ENCODE measurements at places on chromosomes 3 and 15.
A peak's percentile ranks its signal among the peaks of the same experiment; 100 is the strongest.

GRCh38 chr3:59052803-59053411, 3.1 kb upstream of the CFAP20DC start:
- H3K4me1 ChIP-seq = peaks cover 3% of the 10 kb centered on the region
- H3K4me3 ChIP-seq = no peak overlapping the region
- H3K36me3 ChIP-seq = no peaks in the 10 kb centered on the region

DNA sequence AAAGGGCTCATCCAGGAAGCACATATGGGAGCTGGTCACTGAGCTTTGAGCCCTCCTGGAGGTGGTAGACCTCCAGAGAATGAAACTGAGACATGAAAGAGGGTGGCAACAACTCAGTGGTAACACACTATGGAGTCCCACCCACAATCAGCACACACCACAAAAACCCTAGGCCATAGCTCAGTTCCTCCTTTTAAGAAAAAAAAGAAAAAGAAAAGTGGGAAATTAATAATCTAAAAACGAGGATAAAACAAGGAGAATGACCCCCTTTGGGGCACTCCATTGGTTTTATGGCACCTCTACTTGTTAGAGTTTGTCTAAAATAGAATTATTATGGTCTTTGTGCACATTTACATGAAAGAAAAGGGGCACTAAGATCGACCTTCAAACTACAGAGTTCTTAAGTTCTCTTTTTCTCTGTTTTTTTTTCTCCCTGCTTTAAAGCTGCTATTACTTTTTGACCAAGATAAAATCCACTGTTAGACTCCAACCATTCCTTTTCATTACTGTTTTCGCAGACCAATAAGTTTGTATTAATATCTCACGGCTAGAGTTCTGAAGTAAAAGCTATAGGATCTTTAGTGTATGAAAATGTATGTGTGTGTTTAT, 40.2 kb upstream of the ZBTB20 start:
- no peak overlapping the region for H3K4me3 ChIP-seq
- no peak overlapping the region for H3K27ac ChIP-seq
- no peaks in the 10 kb centered on the region for H3K4me1 ChIP-seq
- no peaks in the 10 kb centered on the region for H3K36me3 ChIP-seq

DNA sequence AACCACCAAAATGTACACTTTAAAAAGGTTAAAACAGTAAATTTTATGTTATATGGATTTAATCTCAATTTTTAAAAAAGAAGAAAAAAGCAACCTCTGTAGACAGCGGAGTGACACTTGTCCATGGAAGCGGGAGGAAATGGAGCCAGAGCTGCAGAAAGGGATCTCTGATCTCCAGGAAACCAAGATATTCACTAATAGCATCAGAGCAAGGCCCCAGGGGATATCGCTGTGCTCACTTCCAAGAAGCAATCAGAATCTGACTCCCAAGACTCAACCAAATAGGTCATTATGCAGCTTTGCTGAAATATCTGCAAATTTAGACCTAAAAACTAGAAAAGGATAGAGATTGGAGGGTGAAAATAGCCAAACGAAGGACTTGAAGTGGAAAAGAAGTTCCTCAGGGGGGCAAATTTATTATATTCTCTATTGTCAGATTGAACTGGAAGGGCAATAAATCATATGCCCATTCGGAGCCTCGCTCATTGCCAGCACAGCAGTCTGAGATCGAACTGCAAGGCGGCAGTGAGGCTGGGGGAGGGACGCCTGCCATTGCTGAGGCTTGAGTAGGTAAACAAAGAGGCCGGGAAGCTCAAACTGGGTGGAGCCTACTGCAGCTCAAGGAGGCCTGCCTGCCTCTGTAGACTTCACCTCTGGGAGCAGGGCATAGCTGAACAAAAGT, 62.0 kb upstream of the ATP2C1 start:
- no peak overlapping the region for H3K27ac ChIP-seq
- no peaks in the 10 kb centered on the region for H3K36me3 ChIP-seq
- no peak overlapping the region for H3K4me3 ChIP-seq
- peaks cover 6% of the 10 kb centered on the region for H3K27me3 ChIP-seq

GRCh38 chr15:81160312-81161159, 26.5 kb downstream of the CFAP161 start:
- DNase-seq = no peak

- DNase-seq = no peak
- no peaks in the 10 kb centered on the region for H3K4me1 ChIP-seq
- H3K36me3 ChIP-seq = no peaks in the 10 kb centered on the region
- H3K4me3 ChIP-seq = no peak overlapping the region
These were observed 309.1 kb upstream of the ICE2 start for GRCh38 chr15:60787837-60788691.

- H3K4me3 ChIP-seq = no peak overlapping the region
- peaks cover 8% of the 10 kb centered on the region for H3K36me3 ChIP-seq
- no peak overlapping the region for H3K27ac ChIP-seq
- no peaks in the 10 kb centered on the region for H3K27me3 ChIP-seq
- DNase-seq = no peak
- peaks cover 20% of the 10 kb centered on the region for H3K4me1 ChIP-seq
These were observed 19.5 kb downstream of the XXYLT1 start for GRCh38 chr3:195251336-195252065.

GRCh38 chr3:118089563-118089962, 945.1 kb downstream of the IGSF11 start:
- no peaks in the 10 kb centered on the region for H3K27me3 ChIP-seq

GRCh38 chr3:170840291-170840859, 29.6 kb downstream of the RPL22L1 start:
- H3K4me1 ChIP-seq = peaks cover under 1% of the 10 kb centered on the region
- no peak overlapping the region for H3K4me3 ChIP-seq
- H3K27me3 ChIP-seq = no peaks in the 10 kb centered on the region
- DNase-seq = no peak
- no peak overlapping the region for H3K27ac ChIP-seq
- H3K36me3 ChIP-seq = no peaks in the 10 kb centered on the region

DNA sequence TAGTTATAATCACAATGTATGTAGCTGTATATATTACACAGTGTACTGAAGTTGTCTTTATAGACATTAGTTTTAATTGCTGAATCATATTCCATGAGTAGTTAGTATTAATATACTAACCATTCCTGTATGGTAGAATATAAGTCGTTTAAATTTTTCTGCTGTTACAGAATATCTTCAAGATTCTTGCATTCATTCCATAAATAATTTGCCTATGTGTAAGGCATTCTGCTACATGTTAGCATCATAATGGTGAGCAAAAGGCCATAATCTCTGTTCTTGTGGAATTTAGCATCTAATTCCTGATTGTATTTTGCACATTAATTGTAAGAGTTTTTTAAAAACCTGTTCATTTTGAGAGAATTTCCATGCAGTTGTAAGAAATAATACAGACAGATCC, 14.1 kb downstream of the GYG1 start:
- no peak for DNase-seq
- peaks cover 76% of the 10 kb centered on the region for H3K36me3 ChIP-seq
- H3K27me3 ChIP-seq = no peaks in the 10 kb centered on the region
- peak overlapping the region; percentile 33 for H3K27ac ChIP-seq
- H3K4me3 ChIP-seq = no peak overlapping the region
- H3K4me1 ChIP-seq = peaks cover 11% of the 10 kb centered on the region

DNA sequence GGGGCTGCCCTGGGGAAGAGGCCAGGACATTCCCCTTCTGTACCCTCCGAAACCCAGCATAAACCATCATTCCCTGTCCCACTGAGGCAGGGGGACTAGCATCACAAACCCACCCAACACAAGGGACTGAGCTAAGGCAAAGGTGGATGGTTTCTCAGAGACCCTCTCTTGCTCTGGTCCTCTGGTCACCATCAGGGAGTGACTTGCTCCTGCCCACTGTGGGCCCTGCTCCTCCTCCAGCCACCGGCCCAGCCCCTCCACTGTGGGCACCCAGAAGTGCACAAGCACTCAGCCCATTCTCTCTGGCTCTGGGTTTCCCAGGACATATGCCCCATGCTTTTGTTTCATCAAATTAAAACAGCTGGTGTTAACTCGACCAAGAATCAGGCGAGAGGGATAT, 44.9 kb downstream of the PTH1R start:
- H3K4me3 ChIP-seq = no peak overlapping the region
- H3K27ac ChIP-seq = no peak overlapping the region
- peaks cover 12% of the 10 kb centered on the region for H3K4me1 ChIP-seq
- DNase-seq = no peak
- no peaks in the 10 kb centered on the region for H3K27me3 ChIP-seq

GRCh38 chr3:87836026-87836425, 222.8 kb downstream of the CGGBP1 start:
- H3K4me3 ChIP-seq = no peak overlapping the region
- no peaks in the 10 kb centered on the region for H3K36me3 ChIP-seq
- no peaks in the 10 kb centered on the region for H3K4me1 ChIP-seq
- no peak for DNase-seq
- no peak overlapping the region for H3K27ac ChIP-seq

DNA sequence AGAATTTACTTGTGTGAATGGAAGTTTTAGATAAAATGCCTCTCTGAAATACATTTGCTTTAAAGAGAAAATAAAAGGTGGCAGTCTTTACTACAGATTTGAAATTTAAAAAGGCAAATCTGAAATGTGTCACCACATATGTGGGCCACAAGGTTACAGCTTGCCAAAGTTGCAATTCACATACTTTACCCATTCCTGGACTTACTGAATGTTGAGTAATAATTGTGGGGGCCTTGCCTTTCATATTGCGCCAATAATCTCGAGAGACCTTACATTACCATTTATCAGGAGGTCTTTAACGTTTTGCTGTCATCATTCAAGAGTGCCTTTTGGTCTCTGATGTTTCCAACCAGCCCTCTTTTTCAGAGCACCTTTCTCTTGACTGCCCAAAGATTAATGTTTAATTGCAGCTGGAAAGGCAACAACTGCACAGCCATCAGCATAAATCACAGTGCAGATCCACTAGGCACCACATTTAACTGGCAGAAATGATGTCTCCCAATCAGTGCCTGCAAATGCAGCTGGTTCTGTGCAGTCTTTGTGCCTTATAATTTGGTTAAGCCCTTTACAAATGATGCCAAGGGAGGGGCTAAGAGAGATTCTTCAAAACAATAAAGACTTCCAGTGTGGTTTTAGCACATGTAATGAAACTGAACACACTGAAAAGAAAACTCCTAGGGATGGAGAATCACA, 206.8 kb downstream of the MAGI1 start:
- H3K27me3 ChIP-seq = no peaks in the 10 kb centered on the region
- DNase-seq = no peak
- H3K4me1 ChIP-seq = peaks cover 2% of the 10 kb centered on the region
- H3K27ac ChIP-seq = no peak overlapping the region
- H3K36me3 ChIP-seq = no peaks in the 10 kb centered on the region
- no peak overlapping the region for H3K4me3 ChIP-seq

DNA sequence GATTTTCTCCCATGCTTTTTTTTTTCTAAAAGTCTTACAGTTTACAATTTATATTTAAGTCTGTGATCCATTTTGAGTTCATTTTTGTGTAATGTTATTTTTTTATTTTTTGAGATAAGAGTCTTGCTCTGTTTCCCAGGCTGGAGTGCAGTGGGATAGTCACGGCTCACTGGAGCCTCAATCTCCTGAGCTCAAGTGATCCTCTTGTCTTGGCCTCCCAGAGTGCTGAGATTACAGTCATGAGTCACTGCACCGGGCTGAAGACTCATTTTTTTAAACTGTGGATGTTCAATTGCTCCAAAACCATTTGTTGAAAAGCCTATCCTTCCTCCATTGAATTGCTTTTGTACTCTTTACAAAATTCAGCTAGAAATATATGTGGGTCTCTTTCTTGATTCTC, 19.5 kb downstream of the LNP1 start:
- no peaks in the 10 kb centered on the region for H3K27me3 ChIP-seq
- no peak overlapping the region for H3K4me3 ChIP-seq
- no peaks in the 10 kb centered on the region for H3K4me1 ChIP-seq
- H3K27ac ChIP-seq = no peak overlapping the region
- no peak for DNase-seq

- H3K27ac ChIP-seq = no peak overlapping the region
- DNase-seq = peak; percentile 29
- H3K27me3 ChIP-seq = peaks cover 35% of the 10 kb centered on the region
- no peaks in the 10 kb centered on the region for H3K36me3 ChIP-seq
These were observed 93.2 kb downstream of the DGKG start for GRCh38 chr3:186268616-186269448.

DNA sequence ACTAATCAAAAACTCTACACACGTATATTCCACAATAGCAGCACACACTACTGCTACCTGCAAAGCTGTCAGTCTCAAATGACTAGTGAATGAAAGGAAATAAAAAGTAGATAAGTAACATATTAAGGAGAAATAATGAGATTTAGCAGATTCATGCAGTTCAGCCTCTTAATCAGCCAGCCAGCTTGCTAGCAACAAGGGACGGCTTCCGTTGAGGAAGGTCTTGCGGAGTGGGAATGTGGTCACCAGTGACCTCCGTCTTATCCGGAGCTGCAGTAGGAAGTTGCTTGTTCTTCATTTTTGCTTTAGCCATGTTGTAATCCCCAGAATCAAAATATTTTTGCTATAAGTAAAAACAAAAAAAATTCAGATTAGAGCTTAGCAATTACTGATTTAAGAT, 17.1 kb downstream of the ARPP19 start:
- peaks cover 92% of the 10 kb centered on the region for H3K36me3 ChIP-seq
- no peak overlapping the region for H3K27ac ChIP-seq
- no peaks in the 10 kb centered on the region for H3K27me3 ChIP-seq
- no peak for DNase-seq
- H3K4me1 ChIP-seq = peaks cover 2% of the 10 kb centered on the region
- H3K4me3 ChIP-seq = no peak overlapping the region

- no peaks in the 10 kb centered on the region for H3K27me3 ChIP-seq
- no peak for DNase-seq
- H3K4me1 ChIP-seq = no peaks in the 10 kb centered on the region
- H3K36me3 ChIP-seq = no peaks in the 10 kb centered on the region
- H3K27ac ChIP-seq = no peak overlapping the region
These were observed 88.2 kb downstream of the PTPRG start for GRCh38 chr3:61649381-61650170.

DNA sequence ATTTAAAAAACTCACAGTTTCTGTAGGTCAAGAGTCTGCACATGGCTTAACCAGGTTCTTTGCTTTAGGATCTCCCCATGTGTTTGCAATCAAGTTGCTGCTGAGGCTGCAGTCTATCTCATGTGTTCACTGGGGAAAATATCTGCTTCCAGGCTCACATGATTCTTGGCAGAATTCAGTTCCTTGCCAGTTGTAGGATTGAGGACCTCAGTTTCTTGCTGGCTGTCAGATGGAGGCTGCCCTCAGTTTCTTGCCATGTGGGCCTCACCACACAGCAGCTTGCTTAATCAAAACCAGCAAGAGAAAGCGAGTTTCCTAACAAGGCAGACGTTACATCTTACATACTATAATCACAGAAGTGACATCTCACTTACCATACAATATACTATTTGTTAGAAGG, 10.0 kb upstream of the TBC1D5 start:
- no peaks in the 10 kb centered on the region for H3K27me3 ChIP-seq
- H3K4me3 ChIP-seq = no peak overlapping the region
- H3K4me1 ChIP-seq = peaks cover 2% of the 10 kb centered on the region
- no peak overlapping the region for H3K27ac ChIP-seq

DNA sequence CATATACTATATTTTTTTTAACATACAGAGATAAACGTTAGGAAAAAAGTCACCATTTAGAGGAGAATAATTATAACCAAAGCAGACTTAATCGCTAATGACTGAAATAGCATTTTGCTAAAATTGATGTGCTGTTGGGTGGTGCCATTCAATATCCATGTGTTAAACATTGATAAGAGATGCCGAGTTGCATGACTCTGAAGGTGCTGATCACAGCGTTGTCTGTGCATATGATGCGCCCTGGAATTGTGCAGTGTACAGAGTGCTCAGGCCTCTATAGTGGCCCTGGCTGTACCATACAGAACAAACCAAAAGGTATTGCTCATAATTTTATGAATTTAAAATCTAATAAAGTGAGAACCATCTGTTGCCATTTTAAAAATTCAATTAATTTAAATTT, 168.3 kb downstream of the MEIS2 start:
- H3K4me3 ChIP-seq = no peak overlapping the region
- no peak for DNase-seq
- no peak overlapping the region for H3K27ac ChIP-seq
- no peaks in the 10 kb centered on the region for H3K27me3 ChIP-seq
- H3K36me3 ChIP-seq = peaks cover 23% of the 10 kb centered on the region
